ENCODE measurements at places on chromosomes 5 and 9.

GRCh38 chr5:11734369-11734768 lies 169.9 kb downstream of the CTNND2 start:
- DNase-seq = no peak

DNA sequence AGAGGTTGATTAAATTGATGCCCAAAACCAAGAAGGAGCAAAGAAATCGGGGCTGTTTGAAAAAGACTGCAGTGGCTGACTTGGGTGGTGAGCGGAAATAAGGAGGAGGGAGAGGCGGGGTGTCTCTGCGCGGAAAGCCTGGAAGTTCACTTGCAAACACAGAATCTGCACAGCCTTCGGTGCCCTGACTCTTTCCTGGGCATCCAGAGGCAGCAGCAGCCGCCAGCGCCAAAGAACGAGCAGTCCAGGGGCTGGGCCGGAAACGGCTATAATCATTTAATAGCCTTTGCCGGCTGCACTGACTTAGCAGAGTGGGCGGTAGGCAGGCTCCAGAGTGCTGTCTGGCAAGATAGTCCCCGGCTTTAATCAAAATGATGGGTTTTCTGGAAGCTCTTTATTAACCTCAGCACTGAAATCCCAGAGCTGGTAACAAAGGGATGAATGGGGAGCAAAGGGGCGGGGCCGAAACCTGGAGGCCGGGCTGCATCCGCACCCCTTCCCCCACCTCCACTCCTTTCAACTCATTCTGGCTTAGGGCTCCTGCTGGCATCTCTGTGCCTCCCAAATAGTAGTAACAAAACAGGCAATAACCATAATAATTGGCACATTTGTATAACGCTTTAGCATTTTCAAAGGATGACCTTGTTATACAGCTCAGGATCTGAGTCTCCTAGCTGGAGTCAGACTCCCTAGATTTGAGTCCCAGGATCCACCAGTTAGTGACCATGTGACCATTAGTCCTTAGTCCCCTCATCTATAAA lies 35.7 kb downstream of the PCDHAC2 start:
- no peak for DNase-seq

DNA sequence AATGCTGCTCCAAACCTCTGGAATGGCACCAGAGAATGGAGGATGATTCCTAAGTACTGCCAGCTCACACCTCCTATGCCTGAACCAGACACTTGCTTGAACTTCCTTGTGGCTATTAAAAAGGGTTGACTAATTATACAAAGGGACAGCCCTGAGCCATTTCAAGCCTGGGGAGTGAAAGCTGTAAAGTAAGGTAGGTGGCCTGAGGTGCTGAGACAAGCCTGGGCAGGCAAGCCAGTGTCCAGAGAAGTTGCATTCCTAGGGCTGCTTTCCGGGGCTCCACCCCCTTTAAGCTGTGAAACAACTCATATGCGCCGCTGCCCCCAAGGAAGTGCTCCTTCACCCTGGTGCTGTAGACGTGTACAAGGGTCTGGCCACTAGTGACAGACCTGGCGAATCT lies 79.9 kb upstream of the SLC1A3 start:
- no peak for DNase-seq

DNA sequence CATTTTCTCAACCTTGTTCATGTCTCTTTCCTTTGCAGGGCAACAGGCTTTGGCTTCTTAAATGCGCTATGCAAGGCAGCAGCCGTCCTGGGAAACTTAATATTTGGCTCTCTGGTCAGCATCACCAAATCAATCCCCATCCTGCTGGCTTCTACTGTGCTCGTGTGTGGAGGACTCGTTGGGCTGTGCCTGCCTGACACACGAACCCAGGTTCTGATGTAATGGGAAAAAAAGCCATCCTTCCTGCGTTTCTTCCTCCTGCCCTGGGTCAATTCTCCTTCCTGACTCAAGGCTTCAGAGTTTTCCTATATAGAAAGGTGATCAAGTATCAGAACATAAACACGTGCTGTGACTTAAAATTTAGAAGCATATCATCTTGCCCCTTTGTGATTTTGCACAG lies 77.8 kb upstream of the IQGAP2 start:
- DNase-seq = no peak

GRCh38 chr5:36397901-36398536 lies 96.3 kb upstream of the RANBP3L start:
- DNase-seq = no peak

- no peak for DNase-seq
Measured at GRCh38 chr9:17630531-17630949, 51.7 kb downstream of the SH3GL2 start.

DNA sequence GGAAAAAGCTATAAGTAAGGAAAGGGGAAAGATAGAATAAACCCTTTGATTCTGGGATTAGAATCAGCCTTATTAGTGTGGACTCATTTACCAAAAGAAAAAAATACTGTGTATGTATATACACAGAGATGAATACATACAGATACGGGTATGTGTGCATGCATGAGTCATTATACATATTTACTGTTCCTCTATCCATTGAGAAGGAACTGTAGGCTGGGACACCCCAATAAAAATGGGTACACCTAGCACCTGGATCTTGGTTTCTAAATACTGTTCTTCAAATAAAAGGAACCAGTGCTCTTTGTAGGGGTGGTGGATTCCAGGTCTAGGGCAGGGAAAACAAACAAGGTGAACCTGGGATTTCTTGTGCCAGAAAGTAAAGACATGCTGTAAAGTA lies 48.3 kb downstream of the WHRN start:
- DNase-seq = no peak

DNA sequence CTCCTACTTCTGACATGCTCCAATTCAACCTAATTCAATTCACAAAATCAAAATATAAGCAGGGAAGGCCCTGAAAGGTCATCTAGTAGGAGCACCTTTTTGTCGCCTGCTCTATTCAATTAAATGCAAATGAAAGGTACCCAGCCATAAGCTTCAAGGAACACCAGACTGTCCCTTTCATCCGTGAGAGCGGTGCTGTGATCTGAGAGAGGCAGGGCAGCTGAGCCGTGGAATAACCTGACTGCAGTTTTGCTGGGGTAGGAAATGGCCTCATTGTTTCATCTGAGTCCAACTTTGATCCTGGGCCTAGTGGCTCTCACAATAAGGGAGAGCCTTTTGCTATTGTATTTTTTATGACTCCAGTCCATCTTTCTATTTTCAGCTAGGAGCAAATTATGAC lies 39.8 kb upstream of the GLRA1 start:
- DNase-seq = no peak
